Dorsolateral prefrontal cortex (tissue), 122 donors: ENCODE measurements at places on chromosomes 7 and 10. TPM values are rescaled to one million over a fixed set of nuclear protein-coding genes. Genes with fewer than 3 reads are reported as not detected.

PMS2 gene
- total RNA-seq: 28.9 TPM

PAX4 gene
- not detected for total RNA-seq

CUBN gene
- 1.9 TPM for total RNA-seq

PLXDC2 gene
- 40.8 TPM for total RNA-seq
